ENCODE measurements at places on chromosomes 2 and 18.
A peak's percentile ranks its signal among the peaks of the same experiment; 100 is the strongest.

GRCh38 chr2:73323551-73323950 is 30.2 kb upstream of the EGR4 start:
- DNase-seq = no peak

DNA sequence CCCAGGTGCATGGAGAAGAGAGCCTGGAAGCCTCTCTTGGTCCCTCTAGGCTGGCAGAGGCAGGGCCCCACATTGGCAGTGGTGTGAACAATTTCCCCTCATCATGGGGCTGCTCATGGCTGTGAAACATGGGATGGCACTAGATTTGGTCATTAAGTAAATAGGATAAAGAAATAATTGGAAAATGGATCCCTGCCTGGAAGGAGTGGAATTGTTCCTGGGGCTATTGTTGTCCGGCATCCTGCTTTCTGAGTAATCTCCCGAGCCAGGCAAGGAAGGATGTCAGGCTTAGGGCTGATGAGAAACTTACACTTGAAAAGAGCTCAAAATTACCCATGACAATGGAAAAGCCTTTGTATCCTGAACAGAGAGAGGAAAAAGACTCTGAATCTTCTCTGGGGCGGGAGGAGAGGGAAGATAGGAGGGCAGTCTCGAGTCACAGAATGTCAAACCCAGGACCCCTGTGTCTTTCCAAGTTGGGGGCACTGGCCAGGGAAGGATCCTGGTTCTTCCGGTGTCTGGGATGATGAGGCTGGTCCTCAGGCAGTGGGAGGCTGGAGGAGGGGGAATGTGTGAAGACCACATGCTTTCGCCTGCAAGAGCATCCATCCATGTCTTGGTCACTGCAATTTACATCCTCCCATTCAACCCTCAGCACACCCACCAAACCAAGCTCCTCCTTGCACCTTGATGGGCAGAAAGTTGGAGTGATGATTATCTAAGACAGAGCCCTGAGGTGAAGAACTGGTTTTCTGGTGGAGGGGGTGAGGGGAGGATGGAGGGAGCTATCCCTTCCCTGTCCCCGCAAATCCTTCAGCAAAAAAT is 27.1 kb upstream of the STEAP3 start:
- DNase-seq = no peak

DNA sequence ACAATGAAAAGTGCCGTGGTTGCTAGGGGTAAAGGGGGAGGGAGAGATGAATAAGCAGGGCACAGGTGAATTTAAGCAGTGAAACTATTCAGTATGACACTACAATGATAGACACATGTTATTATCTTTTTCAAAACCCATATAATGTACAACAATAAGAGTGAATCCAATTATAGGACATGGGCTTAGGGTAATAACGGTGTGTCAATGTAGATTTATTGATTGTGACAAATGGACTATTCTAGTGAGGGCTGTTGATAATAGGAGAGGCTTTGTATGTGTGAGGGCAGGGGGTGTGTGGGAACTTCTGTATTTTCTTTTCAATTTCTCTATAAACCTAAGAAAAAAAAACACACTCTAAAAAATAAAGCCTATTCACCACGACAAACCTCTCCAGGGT is 223.8 kb downstream of the RIT2 start:
- DNase-seq = no peak

- no peak for DNase-seq
These were observed 286.2 kb upstream of the VRK2 start for GRCh38 chr2:57760381-57760801.

- no peak for DNase-seq
These were observed 1.8 kb upstream of the KLHL41 start for GRCh38 chr2:169507698-169508097.

DNA sequence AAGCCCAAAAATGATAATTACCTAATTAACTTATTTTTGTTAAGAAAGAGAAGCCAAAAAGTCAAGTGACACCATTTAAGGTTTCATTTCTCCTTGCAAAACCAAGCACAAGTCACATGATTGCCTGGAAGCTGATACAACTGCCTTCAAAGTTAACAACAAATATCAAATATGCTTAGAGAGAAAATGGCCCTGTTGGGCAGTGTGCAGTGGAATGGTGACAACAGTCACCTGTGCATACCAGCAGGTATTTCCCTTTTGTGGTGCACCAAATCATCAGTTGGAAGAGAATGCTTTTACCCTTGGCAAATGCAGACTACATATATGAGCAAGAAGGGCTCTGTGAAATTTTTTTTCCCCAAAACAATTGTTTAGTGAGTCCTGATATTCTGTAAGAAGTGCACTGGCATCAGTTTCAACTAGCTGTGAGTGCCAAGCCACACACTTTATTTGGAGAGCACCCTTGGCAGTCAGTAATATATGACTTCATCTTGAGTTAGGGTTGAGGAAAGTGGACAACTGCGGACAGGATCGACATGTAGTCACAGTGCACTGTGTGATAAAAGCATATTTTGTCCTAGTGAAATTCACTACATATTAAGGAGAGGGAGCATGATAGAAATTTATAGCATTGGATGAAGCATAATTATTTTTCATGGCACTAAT is 74.9 kb upstream of the DOCK10 start:
- no peak for DNase-seq

- DNase-seq = no peak
These were observed 10.5 kb upstream of the KLF7 start for GRCh38 chr2:207176247-207176646.

DNA sequence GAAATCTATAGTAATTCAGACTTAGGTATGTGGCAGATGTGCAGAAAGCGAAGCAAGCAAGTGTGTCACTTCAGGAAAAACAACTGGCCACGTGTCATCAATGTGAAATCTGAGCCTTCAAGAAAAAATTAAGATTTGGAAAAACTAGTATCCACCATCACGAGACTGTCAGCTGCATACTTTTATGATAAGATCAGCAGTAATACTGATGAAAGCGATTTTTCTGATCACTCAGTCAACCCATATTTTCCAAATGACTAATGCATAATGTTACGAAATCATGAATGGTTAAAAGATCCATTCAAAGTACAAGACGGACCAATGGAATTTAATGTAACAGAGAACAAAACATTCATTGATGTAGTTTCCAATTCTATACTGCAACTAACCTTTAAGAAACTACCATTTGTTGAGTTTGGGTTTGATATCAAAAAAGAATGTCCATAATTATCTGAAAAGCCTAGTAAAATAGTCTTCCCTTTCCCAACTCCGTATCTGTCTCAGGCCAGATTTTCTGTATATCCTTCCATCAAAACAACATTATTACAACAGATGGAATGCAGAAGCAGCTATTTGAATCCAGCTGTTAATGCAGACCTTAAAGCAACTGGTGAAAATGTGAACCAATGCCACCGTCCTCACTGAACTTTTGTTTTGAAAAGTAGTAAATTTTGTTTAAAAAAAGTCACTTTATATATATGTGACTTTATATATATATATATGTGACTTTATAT is 17.0 kb upstream of the BCL2 start:
- DNase-seq = no peak

DNA sequence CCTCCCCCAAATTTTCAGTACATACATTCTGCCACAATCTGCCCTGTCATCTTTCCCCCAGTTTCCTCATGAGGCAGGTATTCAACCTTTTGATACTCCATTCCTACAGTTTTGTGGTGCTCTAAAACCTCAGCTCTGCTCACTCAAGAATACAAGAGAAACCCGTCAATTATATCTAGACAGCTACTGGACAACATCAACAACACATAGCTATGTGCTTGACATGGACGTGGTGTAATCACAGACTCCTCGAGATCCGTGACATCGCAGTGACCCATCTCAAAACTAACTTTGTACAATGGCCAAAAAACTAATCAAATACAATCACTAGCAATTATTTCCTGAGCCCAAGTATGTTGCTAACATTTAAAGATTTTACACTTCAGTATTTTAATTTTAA is 23.6 kb downstream of the WDSUB1 start:
- DNase-seq = no peak

GRCh38 chr2:81747481-81748070 is 1443.0 kb upstream of the LRRTM1 start:
- DNase-seq = no peak

DNA sequence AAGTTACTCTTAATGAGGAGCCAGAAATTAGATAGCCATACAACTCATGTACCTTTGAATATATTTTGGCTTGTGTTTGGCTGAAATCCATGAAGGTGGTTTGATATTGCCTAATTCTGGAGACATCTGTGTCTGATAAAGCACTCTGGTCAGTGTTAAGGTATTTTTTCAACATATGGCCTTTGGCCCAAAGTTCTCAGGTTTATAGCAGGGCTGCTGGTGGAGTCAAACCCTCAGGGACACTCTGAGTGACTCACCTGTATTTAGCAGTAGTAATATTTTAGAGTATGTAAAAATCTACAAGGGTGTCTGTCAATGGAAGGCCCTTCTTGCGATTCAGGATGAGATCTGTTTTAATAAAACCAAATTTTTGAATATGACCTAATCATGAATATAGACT is 666.5 kb downstream of the SLC4A3 start:
- no peak for DNase-seq

DNA sequence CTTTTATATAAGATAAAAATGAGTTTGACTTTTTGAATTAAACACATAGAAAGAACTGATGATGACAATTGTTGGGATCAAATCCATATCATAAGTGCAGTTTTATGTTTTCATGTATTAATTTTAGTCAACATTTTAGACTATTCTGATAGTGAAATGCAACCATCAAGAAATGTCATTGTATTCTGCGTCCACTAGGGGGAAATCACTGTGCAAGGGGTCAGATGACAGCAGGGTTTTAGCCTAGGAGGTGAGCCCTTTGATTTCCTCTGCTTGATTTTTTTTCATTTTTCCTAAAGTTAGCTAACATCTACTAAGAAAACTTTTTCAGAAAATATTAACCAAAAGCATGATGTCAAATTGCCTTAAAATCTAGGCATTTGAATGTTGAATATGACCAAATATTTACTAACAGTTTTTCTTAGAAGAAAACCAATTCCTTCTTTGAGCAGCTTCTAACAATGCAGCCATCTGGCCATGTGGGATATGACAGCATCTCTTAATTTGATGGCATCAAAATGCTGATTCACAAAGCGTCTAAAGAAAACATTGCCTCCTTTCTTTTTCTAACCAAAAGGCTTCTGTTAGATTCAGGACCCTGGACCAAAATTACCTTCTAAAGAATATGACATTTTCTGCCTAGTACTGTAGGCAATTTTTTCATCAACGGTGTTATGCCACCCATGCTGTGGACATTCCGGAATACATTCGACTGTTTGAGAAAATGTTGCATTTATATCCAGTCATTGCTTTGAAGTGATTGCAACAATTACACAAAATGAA is 141.5 kb downstream of the SPHKAP start:
- no peak for DNase-seq

DNA sequence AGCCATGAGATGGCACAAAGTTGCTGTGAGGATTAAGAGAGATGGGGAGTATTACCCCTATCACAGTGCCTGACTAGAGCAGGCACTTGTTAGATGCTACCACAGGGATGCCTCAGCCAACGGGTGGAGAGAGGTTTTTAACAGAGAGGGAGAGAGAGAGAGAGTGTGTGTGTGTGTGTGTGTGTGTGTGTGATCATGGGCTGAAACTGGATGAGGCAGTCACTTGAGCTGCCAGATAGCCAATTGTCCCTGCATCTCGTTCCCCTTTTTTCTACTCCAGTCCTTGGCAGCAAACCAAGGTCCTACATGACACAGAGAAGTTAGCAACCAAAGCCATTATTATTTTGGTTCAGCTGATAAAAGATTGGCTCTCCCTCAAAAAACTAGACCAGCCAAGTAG is 3.0 kb downstream of the CD8A start:
- DNase-seq = no peak

DNA sequence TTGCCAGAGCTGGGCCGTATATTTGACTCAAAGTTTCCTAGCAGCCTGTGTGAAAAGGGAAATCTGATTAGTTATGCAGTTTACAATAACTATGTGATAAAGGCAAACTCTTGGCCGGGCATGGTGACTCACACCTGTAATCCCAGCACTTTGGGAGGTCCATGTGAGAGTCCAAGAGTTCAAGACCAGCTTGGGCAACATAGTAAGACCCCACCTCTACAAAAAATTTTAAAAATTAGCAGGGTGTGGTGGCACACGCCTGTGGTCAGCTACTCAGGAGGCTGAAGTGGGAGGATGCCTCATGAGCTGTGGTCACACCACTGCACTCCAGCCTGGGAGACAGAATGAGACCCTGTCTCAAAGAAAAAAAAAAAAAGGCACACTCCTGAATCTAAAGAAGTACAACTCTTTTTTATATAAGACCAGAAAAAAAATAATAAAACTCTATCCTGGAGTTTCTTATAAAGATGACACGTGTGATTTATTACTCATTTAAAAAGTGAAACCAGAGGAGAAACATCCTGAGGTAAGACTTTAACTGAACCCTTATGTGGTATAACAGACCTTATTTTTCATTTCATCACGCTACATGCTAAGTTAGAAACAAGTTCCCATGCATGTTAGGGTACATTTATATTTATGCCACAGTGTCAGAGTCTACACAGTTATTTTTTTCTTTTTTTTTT is 32.6 kb upstream of the KCMF1 start:
- peak; percentile 78 for DNase-seq

DNA sequence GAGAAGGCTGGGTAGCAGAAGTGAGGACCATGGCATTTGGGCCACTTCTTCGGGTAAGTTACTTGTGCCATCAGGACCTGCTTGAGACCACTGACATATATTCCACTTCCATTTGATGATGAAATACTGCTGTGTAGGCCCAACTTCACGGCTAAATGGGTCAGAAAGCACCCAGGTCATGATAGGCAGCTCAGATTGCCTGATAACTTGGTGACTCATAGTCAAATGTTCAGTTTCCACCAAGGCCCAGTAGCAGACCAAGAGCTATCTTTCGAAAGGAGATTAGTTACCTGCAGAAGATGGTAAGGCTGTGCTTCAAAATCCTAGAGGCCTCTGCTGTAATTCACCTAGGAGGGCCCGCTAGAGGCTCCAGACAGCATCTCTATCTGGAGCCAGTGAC is 31.8 kb upstream of the MEX3C start:
- DNase-seq = no peak

GRCh38 chr18:48813833-48814489 is 136.8 kb downstream of the SMAD7 start:
- peak; percentile 71 for DNase-seq

DNA sequence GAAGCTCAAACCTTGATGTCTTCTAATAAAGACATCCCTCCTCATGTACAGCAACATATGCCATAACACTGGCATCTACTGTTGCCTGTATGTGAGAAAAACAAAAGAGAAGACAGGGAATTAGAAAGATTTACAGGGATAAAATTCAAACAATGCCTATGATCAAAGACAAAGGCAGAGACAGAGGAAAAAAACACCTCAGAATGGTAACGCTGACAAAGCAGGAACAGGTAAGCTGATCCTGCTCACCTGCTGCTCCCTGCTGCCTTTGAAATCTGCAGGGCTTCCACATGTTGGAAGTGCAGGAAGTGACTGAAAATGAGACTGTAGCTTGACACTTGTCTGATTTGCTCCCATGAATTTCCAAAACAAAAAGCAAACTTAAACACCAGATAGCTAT is 90.2 kb upstream of the DNAJC10 start:
- DNase-seq = no peak

- DNase-seq = no peak
These were observed 51.0 kb downstream of the PSD4 start for GRCh38 chr2:113224647-113225236.

- peak; percentile 92 for DNase-seq
These were observed at the start of gene TMSB10 for GRCh38 chr2:84905181-84906107. Gene TMSB10, plus strand, starts transcription at chr2:84905656.

GRCh38 chr2:197201874-197202273 is 108.7 kb downstream of the ANKRD44 start:
- no peak for DNase-seq

Data from CD4-positive, alpha-beta memory T cell (primary cell).